Kidney (tissue), 22 donors: ENCODE measurements at places on chromosomes 6 and 20. TPM values are rescaled to one million over a fixed set of nuclear protein-coding genes. Genes with fewer than 3 reads are reported as not detected.

- peak; percentile 64 for DNase-seq
Measured at GRCh38 chr20:45406260-45407066, 1.6 kb upstream of the DBNDD2 start.

GRCh38 chr6:145814035-145814500, 527 bp downstream of the FBXO30 start:
- peak; percentile 71 for DNase-seq

DNA sequence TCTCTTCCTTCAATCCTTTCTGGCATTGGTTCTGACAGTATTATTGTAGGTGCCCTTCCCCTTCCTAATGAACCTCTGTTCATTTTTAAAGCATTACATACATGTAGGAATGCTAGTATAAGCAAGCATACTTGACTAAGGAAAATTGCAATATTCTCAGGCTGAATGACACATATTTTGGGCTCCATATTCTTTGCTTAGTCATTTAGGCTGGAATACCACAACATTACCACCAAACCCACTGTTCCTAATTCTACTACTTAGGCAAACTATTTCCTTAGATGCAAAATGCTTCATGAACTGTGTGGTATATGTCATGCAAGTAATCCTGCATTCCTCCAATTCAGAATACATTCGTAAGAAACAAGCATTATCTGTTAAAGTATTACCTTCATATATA, 113.9 kb downstream of the PRDM1 start:
- no peak for DNase-seq

- DNase-seq: no peak
Measured at GRCh38 chr6:158286413-158286812, 25.9 kb upstream of the TULP4 start.

DNA sequence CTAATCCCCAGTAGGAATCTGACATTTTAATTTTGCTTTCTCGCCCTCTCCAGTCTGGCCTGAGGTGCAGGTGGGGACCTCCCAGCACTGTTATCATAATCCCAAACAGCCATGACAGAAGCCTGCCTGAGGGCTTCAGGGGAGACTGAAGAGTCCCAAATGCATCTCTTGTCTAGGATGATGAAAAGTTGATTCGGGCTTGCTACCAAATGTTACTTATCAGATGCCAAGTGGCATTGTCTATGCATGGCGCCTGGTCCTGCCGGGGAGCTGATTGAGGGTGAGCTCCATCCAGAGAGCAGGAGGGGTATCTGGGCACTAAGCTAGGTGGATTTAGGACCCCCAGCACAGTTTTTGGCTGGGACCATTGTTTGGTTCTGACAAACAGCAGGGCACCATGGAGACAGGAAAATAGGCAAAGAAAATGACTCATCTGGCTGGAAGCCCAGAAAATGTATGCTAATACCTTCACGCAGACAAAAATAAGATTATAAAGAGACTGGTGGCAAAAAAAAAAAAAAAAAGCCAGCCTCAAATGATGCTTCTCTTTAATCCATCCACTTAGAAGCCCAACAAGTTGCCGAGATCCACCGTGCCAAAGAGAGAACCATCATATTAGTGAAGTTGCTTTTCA, 513.7 kb upstream of the SULF2 start:
- peak; percentile 44 for DNase-seq

- DNase-seq: no peak
Measured at GRCh38 chr20:32805721-32806120, 14.0 kb upstream of the MAPRE1 start.

DNA sequence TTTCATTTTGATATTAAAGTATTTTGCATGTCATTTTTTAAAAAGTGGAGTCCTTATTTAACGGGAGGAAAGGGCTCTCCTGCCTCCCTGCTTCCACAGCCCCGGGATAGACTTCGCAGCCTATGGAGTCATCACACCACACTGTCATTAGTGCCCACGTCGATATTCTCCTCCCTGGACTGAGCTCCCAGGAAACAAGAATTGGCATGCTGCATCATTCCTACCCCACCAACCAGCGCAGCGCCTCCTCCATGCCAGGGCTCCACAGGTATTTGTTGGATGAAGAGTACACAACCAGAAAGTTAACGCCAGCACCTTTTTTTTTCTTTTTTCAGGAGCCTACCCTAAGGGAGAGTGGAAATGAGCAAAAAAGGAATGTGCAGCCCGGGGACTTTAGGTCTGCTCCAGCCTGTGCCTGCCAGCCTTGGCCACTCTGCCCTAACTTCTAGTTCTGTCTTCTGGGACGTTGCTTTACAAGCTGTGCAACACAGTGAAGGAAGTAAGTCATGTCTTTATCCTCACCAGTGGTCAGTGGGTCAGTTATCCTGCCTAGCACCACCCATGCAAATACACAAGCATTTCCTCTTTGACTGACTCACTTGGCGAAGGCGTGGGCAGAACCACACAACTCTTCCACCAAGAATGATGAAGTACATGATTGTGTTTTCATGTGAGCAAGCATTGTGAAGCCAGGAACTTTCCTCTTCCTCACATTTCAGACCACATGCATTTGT, 180.7 kb upstream of the UST start:
- DNase-seq: no peak

DNA sequence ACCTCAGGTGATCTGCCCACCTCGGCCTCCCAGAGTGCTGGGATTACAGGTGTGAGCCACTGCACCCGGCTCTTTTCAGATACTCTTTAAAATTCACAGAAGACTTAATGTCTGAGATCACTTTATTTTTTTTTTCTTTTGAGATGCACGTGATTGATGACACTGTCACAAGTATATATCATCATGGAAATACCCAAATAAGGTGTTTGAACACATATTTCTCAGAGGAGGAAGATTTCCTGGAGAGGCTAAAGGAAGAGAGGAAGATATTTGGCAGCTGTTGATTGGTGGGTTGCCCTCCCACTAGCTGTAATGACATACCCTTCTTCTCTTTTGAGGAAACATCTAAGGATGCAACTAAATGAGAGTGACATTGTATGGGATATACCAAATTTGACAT, 225.9 kb upstream of the CITED2 start:
- DNase-seq: no peak

DNA sequence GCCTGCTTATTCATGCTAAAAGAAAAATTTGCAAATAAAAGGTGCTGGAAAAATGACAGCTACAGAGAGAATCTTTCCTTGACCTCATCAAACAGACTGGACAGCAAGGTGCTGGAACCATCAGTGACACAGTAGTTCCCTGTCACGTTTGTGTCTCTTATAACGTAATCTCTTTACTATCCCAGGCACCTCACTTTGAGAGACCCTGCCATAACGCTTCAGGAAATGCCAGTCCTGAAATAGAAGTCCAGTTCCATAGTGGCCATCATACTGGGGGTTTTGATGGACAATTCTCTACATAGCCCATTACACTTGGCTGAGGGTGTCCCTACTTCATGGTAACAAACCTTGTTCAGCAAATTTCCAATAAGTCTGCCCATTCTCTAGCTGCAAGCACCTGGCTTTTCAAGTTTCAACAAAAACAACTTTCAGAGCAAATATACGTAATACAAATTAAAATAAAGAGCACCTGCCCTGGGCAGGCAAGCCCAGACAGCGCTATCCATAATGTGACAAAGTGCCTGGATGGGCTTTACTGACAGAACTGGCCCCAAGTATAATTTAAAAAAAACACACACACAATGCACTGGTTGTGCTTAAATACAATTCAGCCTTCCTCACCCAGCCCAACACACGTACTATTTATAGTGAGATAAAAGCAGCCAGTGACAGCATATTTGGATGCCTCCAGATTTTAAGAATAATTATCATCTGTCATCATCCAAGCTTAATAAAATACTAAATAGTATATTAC, 38.7 kb downstream of the CNKSR3 start:
- DNase-seq: no peak

DNA sequence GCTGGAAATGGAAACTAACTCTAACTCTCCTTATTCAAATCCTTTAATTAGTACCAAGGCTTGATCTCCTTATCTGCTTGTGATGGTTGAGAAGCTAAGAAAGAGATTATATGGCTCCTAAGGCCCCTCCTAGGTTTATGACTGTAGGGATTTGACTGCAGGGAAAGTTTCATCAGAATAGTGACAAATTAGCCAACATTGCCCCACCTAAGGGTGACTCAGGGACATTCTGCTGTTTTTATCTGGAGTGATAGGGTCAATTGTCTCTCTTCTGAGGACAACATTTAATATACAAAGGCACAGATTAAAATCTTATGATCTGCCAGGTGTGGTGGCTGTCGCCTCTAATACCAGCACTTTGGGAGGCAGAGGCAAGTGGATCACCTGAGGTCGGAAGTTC, 138.1 kb upstream of the MARCKS start:
- DNase-seq: no peak

DNA sequence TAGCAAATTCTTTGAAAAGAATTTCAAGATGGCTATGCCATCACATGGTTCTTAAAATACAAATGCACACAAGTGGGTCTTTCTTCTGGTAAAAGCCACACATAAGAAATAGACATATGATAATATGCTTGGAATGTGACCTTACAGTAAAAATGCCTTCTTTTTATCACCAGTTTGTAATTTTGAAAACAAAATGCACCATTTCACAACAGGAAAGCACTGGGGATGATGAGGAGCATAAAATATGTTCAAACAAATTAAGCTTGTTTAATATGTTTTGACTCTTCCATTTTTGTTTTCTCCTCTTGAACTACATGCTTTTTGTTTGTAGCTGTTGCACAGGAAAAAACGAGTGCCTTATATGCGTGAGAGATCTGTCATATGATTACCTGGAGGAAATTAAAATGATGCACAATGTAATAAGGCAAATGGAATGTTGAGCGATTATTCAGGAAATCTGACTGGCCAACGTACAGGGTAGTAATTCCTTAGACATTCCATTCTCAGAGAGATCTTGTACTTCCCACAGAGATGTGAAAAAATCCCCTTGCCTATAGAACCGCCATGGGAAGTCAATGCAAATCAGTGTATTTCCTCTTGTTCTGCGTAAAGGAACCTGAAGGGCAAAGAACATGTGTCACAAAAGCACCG, 911.6 kb downstream of the TFAP2A start:
- no peak for DNase-seq

GRCh38 chr6:95091823-95092436, 485.4 kb upstream of the MANEA start:
- DNase-seq: peak; percentile 81

- no peak for DNase-seq
Measured at GRCh38 chr6:111781041-111781708, 92.1 kb downstream of the FYN start.

- DNase-seq: no peak
Measured at GRCh38 chr6:151422981-151423380, 28.9 kb downstream of the RMND1 start.

The NOL4L gene
- polyA plus RNA-seq: 14.1 TPM

The PTK6 gene
- 0.26 TPM for polyA plus RNA-seq

The HLA-DPA1 gene
- polyA plus RNA-seq: 154 TPM

The IPCEF1 gene
- polyA plus RNA-seq: 2.7 TPM

The BTN2A1 gene
- polyA plus RNA-seq: 15.6 TPM

The SLX4IP gene
- polyA plus RNA-seq: 2.6 TPM

The CNKSR3 gene
- 13.8 TPM for polyA plus RNA-seq

The FOXS1 gene
- polyA plus RNA-seq: 9.8 TPM
